ENCODE measurements at places on chromosomes 5 and 9.

- DNase-seq = peak; percentile 25
Observed at GRCh38 chr9:131310833-131311554, 21.5 kb downstream of the PLPP7 start.

DNA sequence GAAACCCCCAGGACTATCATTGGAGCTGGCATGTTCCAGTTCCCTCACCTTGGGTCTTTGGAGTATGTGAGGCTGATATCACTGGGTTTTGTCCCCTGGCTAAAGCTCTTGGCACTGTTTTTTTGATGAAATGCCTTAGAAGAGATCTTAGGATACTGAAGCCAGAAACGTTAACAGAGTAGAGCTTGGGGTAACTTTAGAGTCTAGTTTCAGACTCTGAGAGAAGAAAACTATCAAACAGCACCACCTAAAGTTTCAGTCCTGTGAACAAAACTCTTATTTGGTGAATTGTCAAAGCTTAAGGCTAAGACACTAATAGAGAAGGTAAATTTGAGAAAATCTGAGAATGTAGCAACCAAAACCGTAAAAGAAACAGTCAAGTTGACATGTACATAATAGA, 111.7 kb upstream of the PUM3 start:
- DNase-seq = no peak

- no peak for DNase-seq
Observed at GRCh38 chr5:51162245-51162644, 221.0 kb upstream of the ISL1 start.

DNA sequence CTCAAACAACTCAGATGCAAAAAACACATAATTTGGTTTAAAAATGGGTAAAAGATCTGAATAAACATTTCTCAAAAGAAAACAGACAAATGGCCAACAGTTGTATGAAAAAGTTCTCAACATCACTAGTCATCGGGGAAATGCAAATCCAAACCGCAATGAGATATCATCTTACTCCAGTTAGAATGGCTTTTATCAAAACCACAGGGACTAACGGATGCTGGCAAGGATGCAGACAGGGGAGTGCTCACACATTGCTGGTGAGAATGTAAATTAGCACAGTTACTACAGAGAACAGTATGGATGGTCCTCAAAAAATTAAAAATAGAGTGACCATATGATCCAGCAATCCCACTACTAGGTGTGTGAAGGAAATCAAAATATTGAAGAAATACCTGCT, 589.1 kb upstream of the ADAMTS16 start:
- DNase-seq = no peak

DNA sequence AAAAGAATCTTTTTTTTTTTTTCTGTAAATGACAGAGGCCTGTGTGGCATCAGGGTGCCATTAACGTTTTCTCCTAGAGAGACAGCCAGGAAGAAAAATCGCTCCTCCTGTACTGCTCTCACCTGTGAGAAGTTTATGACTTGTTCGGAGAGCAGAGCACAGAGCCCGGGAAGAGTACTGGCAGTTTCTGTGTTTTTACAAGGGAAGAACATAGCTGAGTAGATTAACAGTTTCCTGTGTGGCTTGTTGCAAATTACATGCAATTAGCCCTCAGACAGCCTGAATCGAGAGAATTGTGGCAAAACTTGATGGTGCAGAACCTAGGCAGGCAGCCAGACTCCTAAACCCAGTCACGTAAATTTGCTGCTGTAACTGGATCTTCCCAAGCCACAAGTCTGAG, 32.1 kb downstream of the PRKACG start:
- no peak for DNase-seq

DNA sequence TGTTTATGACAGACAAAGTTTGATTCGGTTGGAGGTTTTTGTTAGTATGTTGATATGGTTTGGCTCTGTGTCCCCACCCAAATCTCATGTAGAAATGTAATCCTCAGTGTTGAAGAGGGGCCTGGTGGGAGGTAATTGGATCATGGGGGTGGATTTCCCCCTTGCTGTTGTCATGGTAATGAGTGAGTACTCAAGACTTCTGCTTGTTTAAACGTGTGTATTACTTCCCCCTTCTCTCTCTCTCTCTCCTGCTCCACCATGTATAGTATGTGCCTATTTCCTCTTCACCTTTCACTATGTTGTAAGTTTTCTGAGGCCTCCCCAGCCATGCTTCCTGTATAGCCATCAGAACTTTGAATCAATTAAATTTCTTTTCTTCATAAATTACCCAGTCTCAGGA, 415.1 kb downstream of the HCN1 start:
- no peak for DNase-seq

DNA sequence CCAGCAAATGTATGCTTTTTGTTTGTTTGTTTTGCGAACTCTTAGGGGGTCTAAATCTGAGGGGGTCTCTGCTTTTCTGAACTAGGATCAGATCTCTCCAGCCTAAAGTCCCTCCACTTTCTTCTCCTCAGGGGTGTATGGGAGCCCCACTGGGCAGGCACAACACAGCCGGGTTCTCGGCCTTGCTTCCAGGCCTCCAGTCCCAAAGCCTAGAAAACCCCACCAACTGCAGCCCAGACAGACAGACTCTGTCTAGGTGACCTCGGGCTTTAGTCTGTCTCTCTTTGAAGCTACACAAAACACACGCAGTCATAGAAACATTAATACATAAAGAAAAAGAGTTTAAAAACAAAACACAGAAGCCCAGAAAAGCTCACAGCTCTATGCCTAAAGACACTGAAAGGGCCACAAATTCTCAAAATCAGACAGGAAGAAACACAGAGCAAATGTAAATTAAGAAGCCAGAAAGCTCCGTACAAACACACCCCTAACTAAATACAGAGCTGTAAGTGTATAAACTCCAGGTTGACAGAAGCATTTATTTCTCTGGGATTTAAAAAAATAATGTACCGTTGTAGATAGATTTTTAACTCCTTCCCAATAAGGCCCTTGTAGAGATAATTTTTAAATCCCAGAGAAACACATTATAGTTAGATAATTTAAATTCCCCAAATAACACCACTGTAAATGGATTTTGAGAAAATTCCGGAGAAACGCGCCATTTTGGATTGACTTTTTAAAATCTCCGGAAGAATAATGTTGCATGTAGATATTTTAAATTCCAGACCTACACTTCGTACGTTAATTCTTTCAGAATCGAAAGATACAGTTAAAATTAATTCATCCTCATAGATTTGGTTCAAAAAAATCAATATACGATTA, 2.0 kb downstream of the PITX1 start:
- DNase-seq = no peak

- DNase-seq = no peak
Observed at GRCh38 chr9:107647141-107647540, 157.6 kb upstream of the KLF4 start.

DNA sequence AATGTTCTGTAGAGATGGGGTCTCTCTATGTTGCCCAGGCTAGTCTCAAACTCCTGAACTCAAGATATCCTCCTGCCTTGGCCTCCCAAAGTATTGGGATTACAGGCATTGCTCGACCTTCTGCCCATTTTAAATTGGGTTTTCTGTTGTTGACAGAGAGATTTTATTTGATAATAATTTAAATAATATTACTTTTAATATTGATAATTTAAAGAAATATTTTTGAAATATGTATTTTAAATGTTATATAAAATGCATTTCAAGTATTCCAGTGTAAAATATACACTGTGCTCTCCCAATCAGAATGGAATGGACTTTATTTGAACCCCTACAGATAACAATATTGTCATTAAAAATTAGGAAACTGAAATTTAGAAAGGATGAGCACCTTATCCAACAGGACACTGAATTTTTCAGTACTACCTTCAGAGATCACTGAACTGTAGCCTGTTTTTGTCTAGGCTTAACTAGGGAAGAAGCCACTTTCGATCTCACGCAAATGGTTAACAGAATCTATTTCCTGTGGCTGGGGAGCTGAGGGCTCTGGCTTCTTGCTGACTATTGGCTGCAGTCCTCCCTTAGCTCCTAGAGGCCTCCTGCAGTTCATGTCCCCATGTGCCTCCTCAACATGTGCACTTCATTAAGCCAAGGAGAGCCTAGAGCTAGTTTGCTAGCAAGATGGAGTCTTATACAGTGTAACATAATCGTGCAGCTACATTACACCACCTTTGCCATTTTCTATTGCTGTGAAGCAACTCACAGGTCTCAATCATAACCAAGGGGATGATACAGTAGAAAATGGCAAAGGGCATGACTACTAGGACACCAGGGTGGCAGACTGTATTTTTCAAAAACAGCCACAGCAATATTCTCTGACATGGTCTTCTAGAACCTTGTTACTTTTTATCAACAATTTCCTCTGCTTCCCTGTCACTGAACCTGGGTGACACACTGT, 150.0 kb downstream of the CDC42SE2 start:
- no peak for DNase-seq

- DNase-seq = peak; percentile 9
Observed at GRCh38 chr5:127878174-127878750, 175.1 kb downstream of the CCDC192 start.

- no peak for DNase-seq
Observed at GRCh38 chr5:143413958-143414669, 10.6 kb upstream of the NR3C1 start.

- no peak for DNase-seq
Observed at GRCh38 chr5:90886381-90886780, 327.8 kb downstream of the ADGRV1 start.

DNA sequence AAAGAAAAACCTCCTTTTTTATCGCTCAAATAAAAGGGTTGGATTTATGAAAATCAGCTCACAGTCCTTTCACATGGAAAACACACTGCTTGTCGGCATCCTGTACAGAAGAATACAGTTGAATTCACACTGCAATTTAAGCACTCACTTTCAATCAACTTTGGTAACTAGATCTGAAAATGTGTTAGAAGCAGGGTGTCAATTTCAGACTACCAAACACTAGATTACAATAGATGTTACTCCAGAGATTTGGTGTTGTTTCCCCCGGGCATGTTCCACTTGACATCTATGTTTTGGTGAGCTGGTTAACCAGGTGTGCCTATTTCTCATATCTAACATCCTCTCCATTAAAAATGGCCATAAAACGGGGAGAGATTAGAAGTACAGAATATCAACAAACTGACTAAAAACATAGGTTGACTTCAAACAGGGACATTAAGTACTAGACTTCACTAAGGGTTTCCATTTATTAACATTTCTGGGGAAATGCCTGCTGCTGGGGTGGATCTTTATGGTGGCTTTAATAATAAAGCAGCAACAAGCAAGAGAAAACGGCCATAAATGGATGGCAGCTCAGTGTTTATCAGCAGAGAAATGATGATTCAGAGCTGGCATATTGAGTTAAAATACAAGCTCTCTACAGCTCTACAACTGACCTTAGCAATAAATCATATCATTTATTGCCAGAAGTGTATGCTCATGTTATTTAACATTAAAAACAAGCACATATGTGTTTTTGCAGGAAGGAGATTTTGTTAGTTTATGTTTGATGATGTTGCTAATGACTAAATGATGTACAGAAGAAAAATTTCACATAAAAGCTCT, 158.8 kb downstream of the SLF1 start:
- no peak for DNase-seq

DNA sequence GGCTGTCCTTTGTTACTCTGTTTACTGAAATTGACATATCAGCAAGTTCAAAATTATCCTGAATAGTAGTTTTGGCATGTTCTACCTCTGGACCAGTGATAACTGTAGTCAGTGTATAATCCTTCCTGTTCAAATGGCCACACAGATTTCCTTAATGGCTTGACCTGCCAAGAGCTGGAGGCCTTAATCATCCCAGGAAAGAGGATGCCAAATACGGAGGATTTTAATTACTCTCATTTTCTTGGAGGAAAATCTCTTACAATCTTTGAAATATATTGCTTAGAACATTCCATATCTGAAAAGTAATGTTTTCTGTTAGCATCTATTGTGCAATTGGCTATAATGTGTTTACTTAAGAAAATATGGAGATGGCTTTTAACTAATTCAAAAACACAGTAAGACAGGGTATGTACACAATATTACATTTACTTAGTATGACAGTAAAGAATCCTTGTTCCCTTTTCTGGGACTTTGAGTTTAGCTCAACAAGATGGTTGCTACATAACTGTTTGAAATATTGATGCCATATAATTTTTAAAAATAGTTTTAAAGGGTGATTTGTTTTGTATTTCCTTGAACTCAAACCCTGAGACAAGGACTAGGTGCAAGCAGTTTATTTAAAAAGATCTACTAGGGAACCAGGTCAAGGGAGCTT, 68.9 kb upstream of the SELENOP start:
- no peak for DNase-seq

- no peak for DNase-seq
Observed at GRCh38 chr5:57832875-57833274, 350.3 kb upstream of the ACTBL2 start.

- DNase-seq = no peak
Observed at GRCh38 chr5:157116483-157116954, 7.7 kb upstream of the HAVCR2 start.

GRCh38 chr9:128637656-128638055, 19.0 kb downstream of the DYNC2I2 start:
- peak; percentile 13 for DNase-seq

DNA sequence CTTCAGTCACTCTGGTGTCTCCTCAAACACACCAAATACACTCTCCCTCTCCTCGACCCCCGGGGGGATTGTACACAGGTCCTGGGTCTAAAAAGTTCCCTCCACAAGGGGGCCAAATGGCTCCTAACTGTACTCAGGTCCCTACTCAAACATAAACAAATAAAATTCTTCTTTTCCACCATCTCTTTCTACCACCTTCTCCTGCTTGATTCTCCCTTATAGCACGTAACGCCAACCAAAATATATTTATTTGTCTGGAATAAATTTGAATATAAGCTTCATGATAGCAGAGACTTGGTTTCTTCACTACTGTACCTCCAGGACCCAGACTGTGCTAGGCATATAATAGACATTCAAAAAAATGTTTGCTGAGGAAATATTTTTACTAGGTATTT, 21.4 kb downstream of the ZNF608 start:
- DNase-seq = no peak

DNA sequence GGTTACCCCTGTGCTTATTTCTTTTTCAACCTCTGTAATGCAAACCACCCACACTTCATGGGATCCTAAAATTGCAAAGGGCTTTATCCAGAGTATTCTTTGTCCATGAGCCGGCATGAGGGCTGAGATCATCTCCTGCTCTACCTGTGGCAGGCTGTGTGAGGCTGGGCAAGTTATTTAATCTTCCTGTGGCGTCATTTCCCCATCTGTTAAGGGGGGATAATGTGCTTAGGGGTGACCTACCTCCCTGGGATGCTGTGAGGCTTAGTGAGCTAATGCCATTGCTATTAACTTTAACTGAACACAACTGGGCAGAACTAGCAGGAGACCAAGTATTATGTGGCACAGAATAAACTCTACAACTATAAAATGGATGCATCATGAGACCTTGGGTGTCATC, 17.0 kb downstream of the FRMPD1 start:
- DNase-seq = no peak
